ENCODE measurements at places on chromosomes 12 and 14.

DNA sequence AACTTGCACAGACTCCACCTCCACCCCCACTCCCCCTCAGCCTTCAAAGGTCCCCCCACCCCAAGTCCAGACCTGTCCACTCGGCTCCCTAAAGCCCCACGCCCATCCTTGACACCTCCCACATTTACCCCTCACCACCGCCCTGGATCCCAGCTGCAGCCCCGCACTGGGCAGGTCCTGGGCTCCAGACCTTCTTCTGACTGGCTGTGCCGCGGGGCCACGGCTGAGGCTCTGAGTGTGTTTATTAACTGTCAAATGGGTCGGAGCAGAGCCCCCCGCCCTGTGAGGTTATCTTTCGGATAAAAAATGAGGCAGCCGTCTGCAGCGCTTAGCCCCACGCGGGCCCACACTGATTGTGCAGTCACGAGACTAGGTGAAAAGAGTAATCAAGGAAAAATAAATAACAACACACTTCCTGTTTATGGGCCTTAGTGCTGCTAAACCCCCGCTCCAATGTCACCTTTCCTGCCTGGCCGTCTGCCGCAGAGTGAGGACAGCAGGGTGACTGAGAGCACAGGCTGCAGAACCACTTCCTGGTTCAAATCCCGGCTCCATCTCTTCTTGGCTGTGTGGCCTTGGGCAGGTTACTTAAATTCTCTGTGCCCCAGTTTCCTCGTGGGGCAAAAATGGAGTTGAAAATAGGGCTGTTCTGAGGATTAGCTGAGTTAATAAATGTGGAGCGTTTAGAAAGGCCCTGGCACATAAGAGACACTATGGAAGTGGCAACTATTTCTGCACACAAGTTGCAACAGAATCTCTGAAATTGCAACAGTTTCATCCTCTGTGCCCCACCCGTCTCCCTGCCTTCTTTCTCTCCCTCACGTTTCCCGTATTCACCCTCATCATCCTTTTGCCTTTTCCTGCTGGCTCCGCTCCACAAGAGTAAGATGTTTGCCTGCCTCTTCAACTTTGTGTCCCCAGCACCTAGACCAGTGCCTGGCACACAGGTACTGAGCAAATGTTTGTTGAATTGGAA lies 9.4 kb downstream of the SETD1B start:
- no peak for DNase-seq

GRCh38 chr12:67220065-67220464 lies 49.1 kb upstream of the CAND1 start:
- no peak for DNase-seq

DNA sequence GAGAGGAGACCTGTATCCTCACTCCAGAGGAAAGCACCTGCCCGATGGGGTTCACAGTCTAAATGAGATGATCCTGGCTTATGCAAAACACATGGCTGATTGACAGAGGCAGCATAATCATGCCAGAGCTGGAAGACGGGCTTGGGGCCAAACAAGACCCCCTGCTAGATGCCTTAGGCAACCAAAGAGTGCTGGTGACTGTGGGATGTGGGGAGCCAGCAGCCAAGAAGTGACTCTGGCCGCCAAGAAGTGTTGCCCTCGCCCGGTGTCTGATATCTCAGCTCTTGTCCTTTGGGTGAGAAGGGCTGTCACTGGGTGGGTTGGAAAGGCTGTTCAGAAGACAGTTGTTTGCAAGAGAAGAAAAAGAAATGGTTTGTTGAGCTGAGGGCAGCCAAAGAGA lies 56.7 kb downstream of the PLEKHG3 start:
- no peak for DNase-seq

GRCh38 chr12:75526655-75527511 lies 15.5 kb upstream of the KRR1 start:
- DNase-seq: peak; percentile 23

- DNase-seq: no peak
Measured at GRCh38 chr12:14956024-14956891, 5.1 kb downstream of the ARHGDIB start.

- DNase-seq: no peak
Measured at GRCh38 chr14:45181806-45182205, 46.1 kb downstream of the FANCM start.

- no peak for DNase-seq
Measured at GRCh38 chr12:26317942-26318575, 122.7 kb downstream of the SSPN start.

- DNase-seq: no peak
Measured at GRCh38 chr12:62658910-62659309, 192.3 kb downstream of the MON2 start.

- DNase-seq: no peak
Measured at GRCh38 chr12:6253278-6253677, 53.1 kb downstream of the CD9 start.

GRCh38 chr12:32211066-32211899 lies 104.6 kb downstream of the BICD1 start:
- no peak for DNase-seq

DNA sequence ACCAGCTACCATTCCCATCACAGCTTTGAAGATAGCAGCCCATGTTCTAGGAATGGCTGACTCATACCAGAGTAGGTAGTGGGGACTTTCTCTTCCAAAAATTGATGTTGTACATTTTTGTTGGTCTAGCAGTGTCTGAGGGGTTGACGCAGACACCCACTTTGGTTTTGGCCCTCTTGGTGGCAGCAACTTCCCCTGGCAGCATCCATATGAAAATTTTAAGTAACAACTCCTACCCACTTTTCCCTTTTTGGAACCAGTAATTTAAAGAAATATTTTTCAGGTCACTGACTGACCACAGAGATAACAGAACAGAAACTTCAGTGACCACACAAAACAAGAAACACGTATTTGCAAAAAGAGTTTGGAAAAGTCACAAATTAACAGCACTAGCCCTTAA lies 162.0 kb upstream of the TMCC3 start:
- DNase-seq: no peak

- DNase-seq: no peak
Measured at GRCh38 chr14:93926245-93926872, 785 bp upstream of the FAM181A start.

DNA sequence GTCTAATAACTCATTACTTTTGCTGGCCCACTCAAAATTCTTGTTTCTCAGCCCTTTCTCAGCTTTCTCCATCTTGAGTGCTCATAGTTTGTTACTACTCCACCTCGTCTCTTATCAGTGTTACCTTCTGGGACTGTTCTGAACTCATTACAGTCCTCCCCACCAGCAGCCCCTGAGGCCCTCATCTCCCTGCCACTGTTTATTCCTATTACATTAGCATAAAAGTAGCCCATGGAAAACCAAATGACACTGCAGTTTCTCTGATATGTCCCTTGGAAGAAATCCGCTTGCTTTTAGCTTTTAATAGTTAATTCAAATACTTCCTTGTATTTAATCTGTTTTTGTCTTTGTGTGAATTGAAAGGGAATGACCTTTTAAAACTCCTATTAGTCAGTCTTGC lies 7.6 kb downstream of the AKAP6 start:
- DNase-seq: no peak

DNA sequence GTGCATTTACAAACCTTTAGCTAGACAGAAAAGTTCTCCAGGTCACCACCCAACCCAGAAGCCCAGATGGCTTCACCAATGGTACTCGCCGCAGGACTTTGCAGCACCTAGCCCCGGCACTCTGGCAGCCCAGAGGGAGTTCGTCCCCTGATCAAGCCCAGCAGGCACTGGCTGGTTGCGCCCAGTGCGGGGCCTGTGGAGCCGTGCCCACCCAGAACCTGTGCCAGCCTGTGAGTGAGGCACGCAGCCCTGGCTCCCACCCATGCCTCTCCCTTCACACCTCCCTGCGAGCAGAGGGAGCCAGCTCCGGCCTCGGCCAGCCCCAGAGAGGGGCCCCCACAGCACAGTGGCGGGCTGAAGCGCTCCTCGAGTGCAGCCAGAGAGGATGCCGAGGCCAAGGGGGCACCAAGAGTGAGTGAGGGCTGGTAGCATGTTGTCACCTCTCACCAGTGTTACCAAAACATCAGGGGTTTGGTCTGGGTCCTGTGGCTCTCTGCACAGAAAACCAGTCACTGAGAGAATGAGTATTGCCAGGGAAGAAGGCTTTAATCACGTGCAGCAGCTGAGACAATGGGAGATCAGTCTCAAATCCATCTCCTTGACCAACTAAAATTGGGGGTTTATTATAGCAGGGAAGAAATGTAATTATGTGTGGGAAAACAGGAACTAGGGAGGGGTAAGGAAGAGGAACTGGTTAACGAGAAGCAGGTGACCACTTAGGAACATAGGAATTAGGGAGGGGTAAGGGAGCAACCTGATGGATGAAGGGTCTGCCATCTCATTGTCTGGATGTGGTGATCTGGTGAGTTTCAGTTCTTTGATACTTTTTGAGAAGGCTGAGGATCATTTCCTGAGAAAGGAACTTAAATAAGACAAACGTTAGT lies 151.3 kb downstream of the NUBPL start:
- no peak for DNase-seq

DNA sequence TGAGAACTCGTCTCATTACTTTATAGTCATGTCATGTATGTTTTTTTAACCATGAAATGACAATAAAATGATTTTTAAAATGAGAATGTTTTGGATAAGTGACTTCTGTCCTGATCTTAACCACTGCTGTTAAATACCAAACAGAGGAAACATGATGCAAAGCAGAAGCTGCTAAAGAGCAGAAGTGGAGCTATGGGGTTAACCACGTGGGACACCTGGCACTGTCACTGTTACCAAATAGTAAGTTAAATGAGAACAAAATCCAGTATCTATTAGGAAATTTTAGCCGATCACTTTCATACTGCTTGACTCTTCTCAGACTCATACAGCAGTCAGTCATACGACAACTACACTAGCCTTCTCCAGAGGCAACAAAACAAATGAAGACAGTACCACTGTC lies 82.4 kb downstream of the SCAF11 start:
- no peak for DNase-seq

DNA sequence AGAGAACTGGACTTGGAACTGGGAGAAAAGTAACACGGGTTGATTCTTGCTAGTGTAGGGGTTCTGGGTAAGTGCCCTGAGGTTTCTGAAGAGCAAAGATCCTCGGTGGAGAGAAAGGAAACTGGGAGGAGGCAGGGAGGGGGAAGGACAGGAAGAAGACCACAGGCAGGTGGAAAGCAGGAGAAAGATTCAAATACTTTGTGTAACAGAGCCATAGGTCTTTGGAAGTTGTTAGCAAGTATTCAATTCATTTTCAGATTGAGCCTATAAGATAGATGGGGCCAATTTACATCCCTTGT lies 1.3 kb downstream of the PNP start:
- DNase-seq: no peak

DNA sequence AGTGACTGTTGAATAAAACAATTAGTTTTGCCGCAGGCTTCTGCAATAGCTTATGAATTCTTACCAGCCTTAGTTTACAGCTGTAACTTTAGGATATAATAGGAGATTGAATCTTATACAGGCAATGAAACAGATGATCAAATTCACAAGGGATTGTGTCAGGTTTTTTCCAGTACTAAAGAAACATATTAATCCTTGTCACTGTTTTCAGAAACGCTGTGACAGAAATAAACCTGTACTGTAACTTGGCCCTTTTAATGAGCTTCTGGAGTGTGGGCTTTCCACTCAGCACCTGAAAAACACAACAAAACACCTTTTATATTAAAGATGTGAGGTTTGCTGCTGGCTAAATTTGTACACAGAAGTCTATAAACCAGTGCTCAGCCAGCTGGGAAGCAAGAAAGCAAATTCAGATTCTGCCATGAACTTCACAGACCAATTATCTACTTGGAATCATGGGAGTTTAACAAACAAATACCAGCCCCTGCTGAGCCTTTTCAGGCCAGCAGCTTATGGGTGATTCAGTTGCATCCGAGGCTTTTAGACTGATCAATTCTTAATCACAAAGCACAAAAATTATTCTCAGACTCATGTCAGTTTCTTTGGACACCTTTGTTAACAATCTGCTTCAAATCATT lies 109.5 kb downstream of the FOXG1 start:
- no peak for DNase-seq

DNA sequence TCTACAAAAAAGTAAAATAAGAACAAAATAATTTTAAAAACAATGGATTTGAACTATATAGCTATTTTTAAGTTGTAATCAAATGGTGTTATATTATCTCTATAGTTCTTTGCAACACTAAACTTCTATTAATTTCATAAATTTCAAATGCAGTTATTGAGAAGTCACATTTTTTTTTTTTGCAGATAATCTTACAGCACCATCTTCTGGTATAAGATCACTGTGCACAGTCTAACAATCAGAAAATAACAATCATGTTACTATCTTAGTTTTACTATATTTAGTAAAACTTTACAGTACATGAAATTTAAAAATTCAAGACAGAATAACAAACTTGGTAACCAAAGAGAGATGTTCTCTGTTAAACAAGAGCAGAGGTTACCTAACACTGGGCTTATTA lies 40.6 kb downstream of the GXYLT1 start:
- no peak for DNase-seq

- no peak for DNase-seq
Measured at GRCh38 chr12:21172079-21172478, 41.1 kb downstream of the SLCO1B1 start.

- DNase-seq: no peak
Measured at GRCh38 chr14:23079716-23080115, 15.2 kb downstream of the ACIN1 start.

DNA sequence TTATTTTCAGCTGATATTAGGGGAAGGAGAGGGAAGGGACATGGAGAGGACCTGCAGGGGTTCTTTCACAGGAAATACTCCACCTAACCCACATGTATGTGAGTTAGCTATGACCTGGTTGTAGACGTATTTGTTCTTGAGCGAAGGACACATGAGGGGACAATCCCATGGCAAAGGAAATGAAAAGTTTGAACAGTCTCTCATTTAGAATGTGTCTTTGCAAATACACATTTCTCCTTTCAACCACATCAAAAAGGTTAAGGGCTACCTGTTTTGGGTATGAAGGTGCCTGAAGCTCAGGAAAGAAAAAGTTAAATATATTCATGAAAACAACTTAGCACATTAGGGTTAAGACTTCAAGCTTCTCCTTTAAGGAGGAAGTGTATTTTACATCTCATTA lies 7.4 kb downstream of the PYGL start:
- DNase-seq: no peak

DNA sequence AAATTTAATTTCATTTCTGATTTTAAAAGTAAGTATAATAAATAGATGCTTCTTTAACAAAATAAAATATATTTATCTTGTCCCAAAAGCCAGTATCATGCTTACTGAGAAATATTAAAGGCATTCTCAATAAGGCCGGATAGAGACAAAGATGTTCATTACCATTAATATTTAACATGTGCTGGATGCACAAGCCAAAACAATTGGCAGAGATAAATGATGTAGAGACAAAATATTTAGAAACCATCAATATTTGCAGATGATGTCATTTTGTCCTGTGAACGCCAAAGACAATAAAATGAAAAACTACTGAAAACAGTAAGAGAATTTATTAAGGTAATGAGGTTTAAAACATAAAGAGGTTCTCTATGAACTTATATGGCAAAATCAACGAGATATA lies 313.5 kb downstream of the ITPR2 start:
- DNase-seq: no peak

GRCh38 chr12:53486736-53487487 lies 12.3 kb downstream of the MAP3K12 start:
- DNase-seq: no peak

GRCh38 chr14:99175331-99176155 lies 96.5 kb downstream of the BCL11B start:
- DNase-seq: no peak
